ENCODE measurements at places on chromosomes 2 and 18. TPM values are rescaled to one million over a fixed set of nuclear protein-coding genes. Genes with fewer than 3 reads are reported as not detected.

GRCh38 chr2:159200498-159200897, 86.0 kb downstream of the WDSUB1 start:
- peaks cover 8% of the 10 kb centered on the region for H3K36me3 ChIP-seq
- no peak overlapping the region for H3K4me3 ChIP-seq
- H3K27ac ChIP-seq: no peak overlapping the region
- H3K27me3 ChIP-seq: no peaks in the 10 kb centered on the region
- no peak for DNase-seq
- H3K4me1 ChIP-seq: peaks cover 25% of the 10 kb centered on the region

- DNase-seq: peak; percentile 88
- no peaks in the 10 kb centered on the region for H3K36me3 ChIP-seq
- no peaks in the 10 kb centered on the region for H3K27me3 ChIP-seq
Observed at GRCh38 chr18:70523035-70523791, 234.4 kb downstream of the SOCS6 start.

The GIGYF2 gene
- total RNA-seq: 98.7 TPM

The CD207 gene
- total RNA-seq: 0.06 TPM

DNA sequence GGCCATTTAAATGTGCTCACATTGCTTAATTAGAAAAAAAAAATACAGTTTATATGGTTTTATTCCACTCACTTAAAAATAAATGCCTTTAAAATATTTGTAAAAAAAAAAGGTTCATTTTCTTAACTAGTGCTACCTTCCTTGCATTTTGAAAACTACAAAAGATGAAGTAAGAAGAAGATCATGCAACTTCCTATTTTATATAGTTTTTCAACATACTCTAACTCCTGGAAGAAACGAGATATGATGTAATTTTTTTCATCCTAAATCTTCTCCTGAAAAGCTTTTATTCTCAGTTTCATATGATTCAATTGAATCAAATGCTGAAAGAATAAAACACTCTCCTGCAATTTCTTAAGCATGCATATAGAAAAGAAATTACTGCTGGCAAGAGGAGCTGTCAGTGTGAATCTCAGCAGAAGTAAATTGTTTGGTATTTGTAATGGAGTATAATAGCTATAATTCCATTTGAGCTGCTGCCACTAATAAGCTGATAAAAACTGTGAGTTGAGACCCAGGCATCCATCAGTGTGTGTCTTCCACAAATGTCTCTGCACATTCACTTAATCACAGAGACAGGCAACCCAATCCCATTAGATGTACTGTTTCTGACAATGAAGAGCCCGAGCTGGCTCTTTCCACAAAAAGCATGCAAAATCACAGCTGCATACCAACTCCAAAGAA, 3.7 kb downstream of the FTCDNL1 start:
- no peak overlapping the region for H3K27ac ChIP-seq
- H3K4me3 ChIP-seq: no peak overlapping the region
- DNase-seq: no peak
- H3K36me3 ChIP-seq: no peaks in the 10 kb centered on the region
- peaks cover 2% of the 10 kb centered on the region for H3K27me3 ChIP-seq

- no peaks in the 10 kb centered on the region for H3K4me1 ChIP-seq
- no peak overlapping the region for H3K4me3 ChIP-seq
Observed at GRCh38 chr2:138676619-138677021, 103.6 kb downstream of the NXPH2 start.

- H3K4me1 ChIP-seq: peaks cover 84% of the 10 kb centered on the region
- H3K27me3 ChIP-seq: no peaks in the 10 kb centered on the region
- no peak overlapping the region for H3K27ac ChIP-seq
- no peak for DNase-seq
- peaks cover 19% of the 10 kb centered on the region for H3K36me3 ChIP-seq
- no peak overlapping the region for H3K4me3 ChIP-seq
Observed at GRCh38 chr18:48943333-48943732, 7.4 kb downstream of the SMAD7 start.

DNA sequence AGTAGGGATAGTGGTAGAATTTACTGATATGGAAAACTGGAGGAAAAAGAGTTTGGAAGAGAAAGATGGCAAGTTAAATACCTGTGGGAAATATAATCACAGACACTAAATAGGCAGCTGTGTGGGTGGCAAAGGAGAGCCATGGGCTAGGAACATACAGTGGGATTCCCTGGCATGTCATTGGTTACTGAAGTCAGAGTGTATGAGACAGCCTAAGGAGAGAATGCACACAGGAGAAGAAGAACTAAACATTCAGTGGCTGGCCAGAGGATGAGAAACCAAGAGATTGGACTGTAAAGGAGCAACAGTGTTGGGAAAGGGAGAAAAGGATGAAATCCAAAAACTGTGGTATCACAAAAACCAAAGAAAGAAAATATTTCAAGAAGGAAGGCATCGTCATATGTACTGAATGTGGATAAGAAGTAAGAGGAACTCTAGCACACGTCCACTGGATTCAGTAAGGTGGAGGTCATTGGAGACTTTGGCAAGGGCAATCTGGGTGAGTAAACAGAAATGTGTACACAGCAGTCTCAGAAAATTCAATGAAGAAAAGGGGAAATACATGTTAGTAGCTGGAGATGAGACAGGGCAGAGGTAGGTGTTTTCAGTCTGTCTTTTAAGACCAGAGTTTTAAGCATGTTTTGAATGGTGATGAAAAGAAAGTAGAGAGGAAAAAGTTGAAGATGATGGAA, 83.3 kb downstream of the SPIRE1 start:
- no peaks in the 10 kb centered on the region for H3K36me3 ChIP-seq
- DNase-seq: no peak
- no peak overlapping the region for H3K27ac ChIP-seq
- no peaks in the 10 kb centered on the region for H3K4me1 ChIP-seq

DNA sequence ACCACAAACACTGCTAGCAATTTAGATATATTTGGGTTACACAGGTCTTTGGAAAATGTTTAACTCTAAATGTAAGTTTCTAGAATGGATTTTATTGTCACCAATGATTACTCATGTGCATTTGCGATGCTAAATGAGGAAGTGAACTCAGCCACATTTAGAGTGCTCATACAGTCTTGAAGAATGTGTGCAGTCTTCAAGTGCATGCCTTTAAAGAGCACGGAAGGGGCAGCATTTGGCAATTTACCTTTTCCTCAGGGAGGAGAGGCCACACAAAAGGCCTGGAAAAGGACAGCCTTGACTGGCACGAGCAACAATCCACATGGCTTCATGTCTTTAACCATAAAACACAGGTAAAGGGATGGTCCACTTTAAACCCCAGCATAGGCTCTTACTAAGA, 78.5 kb upstream of the STK17B start:
- peaks cover 3% of the 10 kb centered on the region for H3K36me3 ChIP-seq
- no peaks in the 10 kb centered on the region for H3K27me3 ChIP-seq
- no peak overlapping the region for H3K4me3 ChIP-seq

The ABCG8 gene
- 1.1 TPM for total RNA-seq

DNA sequence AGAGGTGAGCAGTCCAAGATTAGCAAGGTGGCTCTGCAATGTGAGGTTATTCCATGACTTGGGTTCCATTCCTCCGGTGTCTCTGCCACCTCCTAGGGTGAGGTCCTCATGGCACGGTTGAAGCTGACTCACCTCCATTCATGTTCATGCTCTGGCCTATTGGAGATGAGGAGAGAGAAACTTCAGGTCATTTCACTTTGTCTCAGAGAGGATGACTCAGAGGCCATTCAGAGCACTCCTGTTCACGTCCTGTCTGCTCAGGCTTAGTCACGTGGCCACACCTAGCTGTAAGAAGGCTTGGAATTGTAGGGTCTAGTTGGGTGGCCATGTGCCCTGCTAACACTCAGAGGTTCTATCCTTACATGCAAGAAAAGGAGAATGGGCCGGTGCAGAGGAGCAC, 67.5 kb upstream of the MBOAT2 start:
- no peaks in the 10 kb centered on the region for H3K36me3 ChIP-seq
- H3K27ac ChIP-seq: no peak overlapping the region
- no peaks in the 10 kb centered on the region for H3K4me1 ChIP-seq
- no peak overlapping the region for H3K4me3 ChIP-seq
- no peak for DNase-seq

- peaks cover 3% of the 10 kb centered on the region for H3K4me1 ChIP-seq
- no peak for DNase-seq
- H3K36me3 ChIP-seq: peaks cover 49% of the 10 kb centered on the region
- no peak overlapping the region for H3K27ac ChIP-seq
Observed at GRCh38 chr18:9552191-9552590, 62.2 kb downstream of the PPP4R1 start.

DNA sequence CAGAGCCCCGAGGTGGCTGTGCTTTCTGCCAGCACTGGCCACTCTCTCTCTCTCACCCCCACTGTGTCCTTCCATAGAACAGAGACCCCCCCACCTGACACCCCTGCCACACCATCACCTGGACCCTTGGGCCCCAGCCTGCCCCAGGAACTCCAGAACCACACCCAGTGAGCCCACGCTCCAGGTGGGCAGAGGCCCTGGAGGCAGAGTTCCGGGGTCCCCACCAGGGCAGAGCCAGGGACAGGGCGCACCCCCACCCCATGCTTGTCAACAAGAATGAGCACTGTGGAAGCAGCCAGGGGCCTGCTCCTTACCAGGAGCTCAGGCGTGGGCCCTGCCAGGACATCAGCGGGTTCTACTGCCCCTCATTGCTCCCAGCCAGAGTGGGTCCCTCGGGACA, 14.6 kb downstream of the PASK start:
- H3K27ac ChIP-seq: no peak overlapping the region
- H3K36me3 ChIP-seq: peaks cover 68% of the 10 kb centered on the region
- no peak for DNase-seq
- H3K27me3 ChIP-seq: no peaks in the 10 kb centered on the region
- no peaks in the 10 kb centered on the region for H3K4me1 ChIP-seq

DNA sequence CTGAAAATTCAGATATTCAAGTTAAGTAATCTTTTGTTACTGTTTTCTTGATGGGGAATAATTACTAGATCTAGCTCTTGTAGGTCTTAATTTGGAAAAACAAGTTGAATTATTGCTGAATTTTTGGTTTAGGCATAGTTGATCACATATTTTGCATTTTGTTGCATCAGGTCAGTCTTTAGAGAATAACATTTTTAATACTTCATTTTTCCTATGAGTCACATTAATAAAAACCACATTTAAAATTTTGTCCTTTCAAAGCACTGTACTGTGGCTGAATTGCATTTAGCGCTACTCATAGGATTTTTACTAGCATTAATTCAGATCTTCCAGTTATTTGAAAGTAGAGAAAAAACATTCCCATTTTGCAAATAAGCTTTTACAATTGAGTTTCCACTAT, 23.2 kb downstream of the MAP4K4 start:
- H3K36me3 ChIP-seq: no peaks in the 10 kb centered on the region
- peaks cover 2% of the 10 kb centered on the region for H3K4me1 ChIP-seq
- no peak overlapping the region for H3K4me3 ChIP-seq
- H3K27ac ChIP-seq: no peak overlapping the region
- DNase-seq: no peak
- H3K27me3 ChIP-seq: no peaks in the 10 kb centered on the region

The EN1 gene
- 0.40 TPM for total RNA-seq

DNA sequence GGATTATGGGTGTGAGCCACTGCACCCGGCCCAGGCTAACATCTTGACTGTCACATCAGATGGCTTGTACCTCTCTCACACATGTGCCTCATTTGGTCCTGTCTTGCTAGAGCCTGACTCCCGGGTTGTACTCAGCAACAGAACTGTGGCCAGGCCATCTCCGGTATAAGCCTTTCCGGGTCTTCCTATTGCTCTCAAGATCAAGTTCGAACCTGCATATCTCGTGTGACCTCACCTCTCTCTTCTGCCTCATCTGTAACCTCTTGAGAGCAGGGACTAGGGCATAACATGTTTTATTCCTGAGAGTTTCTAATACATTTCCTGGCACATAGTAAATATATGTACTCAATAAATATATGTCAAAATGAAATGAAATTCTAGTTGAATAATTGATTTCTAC, 114.0 kb downstream of the ACAA2 start:
- H3K4me3 ChIP-seq: no peak overlapping the region
- DNase-seq: no peak
- H3K27ac ChIP-seq: no peak overlapping the region
- no peaks in the 10 kb centered on the region for H3K27me3 ChIP-seq
- H3K36me3 ChIP-seq: no peaks in the 10 kb centered on the region
- peaks cover 9% of the 10 kb centered on the region for H3K4me1 ChIP-seq

The COL5A2 gene
- 387 TPM for total RNA-seq

DNA sequence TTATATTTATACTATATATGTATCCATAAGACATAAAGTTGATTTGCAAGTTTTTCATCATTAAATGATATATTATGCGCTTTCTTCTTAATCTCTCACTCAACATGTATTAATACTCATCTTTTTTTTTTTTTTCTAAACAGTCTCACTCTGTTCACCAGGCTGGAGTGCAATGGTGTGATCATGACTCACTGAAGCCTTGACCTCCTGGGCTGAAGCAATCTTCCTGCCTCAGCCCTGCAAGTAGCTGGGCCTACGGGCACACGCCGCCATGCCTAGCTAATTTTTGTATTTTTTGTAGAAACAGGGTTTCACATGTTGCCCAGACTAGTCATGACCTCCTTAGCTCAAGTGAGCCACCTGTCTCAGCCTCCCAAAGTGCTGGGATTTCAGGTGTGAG, 51.4 kb upstream of the MAP4K3 start:
- H3K27ac ChIP-seq: no peak overlapping the region
- no peaks in the 10 kb centered on the region for H3K36me3 ChIP-seq
- DNase-seq: no peak
- H3K4me3 ChIP-seq: no peak overlapping the region

DNA sequence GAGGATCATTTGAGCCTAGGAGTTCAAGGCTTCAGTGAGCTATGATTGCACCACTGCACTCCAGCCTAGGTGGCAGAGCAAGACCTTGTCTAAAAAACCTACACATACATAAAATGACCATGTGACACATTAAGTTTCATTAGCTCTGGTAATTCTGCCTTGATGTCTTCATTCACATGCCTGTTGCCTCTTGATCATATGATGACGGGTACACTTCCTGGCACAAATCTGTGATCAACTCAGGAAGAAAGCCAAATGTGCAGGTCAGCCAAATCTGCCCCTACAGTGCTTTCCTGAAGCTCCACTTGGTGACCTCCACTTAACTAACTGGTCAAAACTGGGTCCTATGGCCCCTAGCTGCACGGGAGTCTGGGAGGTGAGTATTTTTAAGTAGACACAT, 54.4 kb upstream of the B3GNT7 start:
- H3K27me3 ChIP-seq: no peaks in the 10 kb centered on the region
- peaks cover 8% of the 10 kb centered on the region for H3K4me1 ChIP-seq
- H3K27ac ChIP-seq: no peak overlapping the region
- no peak for DNase-seq
- peaks cover 4% of the 10 kb centered on the region for H3K36me3 ChIP-seq

DNA sequence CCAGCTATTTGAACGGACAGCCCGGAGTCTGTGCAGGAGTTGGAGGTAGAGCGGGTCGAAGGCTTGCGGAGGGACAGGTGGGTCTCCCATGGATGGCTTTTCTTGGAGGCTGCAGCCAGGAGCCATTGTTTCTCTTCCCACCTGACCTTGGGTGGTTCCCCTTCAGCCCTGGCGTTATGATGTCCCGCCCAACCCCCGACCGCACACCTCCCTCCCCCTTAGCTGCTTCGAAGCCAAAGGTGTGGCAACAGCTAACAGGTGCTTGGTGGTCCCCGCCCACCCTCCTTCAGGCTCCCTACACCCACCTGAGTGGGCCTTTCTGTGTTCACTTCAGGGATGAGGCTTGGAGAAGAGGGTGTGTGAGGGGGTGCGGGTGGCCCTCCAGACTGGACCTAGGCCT, 62.7 kb downstream of the HPCAL1 start:
- H3K4me3 ChIP-seq: no peak overlapping the region
- no peak overlapping the region for H3K27ac ChIP-seq
- peaks cover 16% of the 10 kb centered on the region for H3K36me3 ChIP-seq
- no peak for DNase-seq
- H3K27me3 ChIP-seq: no peaks in the 10 kb centered on the region
